ENCODE measurements at places on chromosomes 1 and 21. TPM values are rescaled to one million over a fixed set of nuclear protein-coding genes. Genes with fewer than 3 reads are reported as not detected.

Gene FCRL5
- total RNA-seq: 0.93 TPM

Gene ANKRD65
- total RNA-seq: not detected

Gene PEAR1
- not detected for total RNA-seq

Gene E2F2
- 8.0 TPM for total RNA-seq

Gene KIF21B
- total RNA-seq: 0.22 TPM

Gene RIMKLA
- 2.1 TPM for total RNA-seq

Gene DAB1
- 0.78 TPM for total RNA-seq

Gene PCP4
- not detected for total RNA-seq

Gene FCAMR
- not detected for total RNA-seq

Gene MYOC
- total RNA-seq: not detected
